Activated CD4-positive, alpha-beta memory T cell treated with anti-CD3 and anti-CD28 coated beads for 36 hours (primary cell): ENCODE measurements at places on chromosomes 6 and 20.

- DNase-seq: no peak
Measured at GRCh38 chr6:34333858-34334257, 58.6 kb downstream of the NUDT3 start.

GRCh38 chr20:47164140-47164539, 192.4 kb downstream of the ZMYND8 start:
- DNase-seq: no peak

- no peak for DNase-seq
Measured at GRCh38 chr6:142756215-142756630, 188.8 kb downstream of the HIVEP2 start.

DNA sequence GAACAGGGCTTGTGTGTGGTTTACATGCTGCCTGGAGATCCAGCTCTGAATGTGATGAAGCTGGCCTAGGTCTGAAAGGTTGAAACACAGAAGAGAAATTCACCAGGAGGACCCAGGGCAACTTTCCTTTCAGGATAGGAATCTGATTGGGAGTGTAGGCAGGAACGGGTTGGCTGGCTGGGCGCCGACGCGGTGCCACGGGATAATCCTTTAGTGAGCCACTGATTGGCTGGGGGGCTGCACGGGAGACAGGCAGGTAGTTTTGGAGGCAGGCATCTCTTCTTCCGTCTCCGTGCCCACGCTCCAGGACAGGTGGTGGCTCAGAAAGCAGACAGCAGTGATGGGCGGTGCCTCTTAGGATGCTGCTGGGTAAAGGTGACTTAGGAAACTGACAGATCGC, 294.6 kb downstream of the CDH4 start:
- no peak for DNase-seq

DNA sequence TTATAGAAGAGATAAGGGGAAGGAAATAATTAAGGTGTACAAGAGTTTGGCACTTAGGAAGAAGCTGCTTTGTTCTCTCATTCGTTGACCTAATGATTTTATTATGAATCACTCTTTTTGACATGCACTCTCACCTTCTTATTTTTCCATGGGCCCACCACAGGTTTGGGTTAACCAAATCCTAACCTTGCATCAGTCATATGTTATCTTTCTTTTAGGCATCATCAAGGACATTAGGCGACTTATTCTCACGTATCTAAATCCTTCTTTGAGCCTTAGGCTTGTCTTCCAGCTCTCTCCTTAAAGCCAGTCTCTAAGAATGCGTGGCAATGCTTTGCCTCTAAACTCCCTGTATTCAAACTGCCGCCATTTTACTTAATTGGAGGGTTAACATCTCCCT, 58.3 kb downstream of the TNFRSF21 start:
- DNase-seq: no peak

DNA sequence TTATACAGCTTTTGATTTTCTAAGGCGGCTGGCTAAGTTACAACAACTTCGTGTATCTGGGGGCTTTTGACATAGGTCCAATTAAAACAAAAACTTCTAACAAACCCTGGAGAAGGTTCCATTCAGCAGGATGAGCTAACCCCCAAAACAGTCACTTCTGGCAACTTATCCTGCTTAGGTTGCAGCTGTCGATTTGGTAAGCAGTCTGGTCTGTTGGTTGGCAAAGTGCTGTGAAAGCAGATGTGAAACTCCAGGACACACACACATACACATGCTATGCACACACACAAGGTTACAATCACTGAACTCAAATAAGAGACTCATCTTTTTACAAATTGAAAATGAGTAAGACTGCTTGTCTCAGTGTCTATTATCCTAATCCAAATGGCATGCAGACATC, 119.0 kb upstream of the STMND1 start:
- DNase-seq: no peak

DNA sequence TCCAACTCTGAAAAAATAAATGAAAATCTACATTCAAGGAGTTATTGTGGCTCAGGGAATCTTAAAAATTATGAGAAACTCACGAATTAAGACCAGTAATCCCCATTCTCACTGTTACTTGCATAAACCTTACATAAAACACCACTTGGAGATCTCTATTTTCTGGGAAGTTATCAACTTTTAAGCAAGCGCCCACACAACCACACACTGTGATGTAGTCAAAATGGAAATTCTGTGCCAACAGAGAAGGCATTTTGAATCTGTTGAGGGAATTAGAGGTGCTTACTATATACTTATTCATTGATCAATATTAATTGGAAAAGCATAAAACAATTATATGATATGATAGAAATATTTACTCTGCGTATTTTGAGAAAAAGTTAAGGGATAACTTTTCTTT, 58.7 kb downstream of the HAO1 start:
- DNase-seq: no peak

DNA sequence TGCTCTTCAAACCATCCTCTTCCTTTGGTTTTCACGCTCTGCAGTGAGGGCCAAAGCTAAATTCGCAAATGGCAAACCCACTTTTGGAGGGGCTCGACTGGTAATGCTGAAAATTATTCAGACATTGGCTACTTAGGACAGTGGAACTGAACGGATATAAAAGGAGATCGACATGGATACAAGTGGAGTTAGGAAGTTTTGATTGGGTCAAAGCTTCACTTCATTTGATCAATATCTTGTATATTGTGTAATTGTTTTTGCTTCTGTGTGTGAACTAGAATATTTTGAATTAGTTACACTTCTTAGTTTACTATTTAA, 1.2 kb downstream of the FAM8A1 start:
- DNase-seq: no peak

DNA sequence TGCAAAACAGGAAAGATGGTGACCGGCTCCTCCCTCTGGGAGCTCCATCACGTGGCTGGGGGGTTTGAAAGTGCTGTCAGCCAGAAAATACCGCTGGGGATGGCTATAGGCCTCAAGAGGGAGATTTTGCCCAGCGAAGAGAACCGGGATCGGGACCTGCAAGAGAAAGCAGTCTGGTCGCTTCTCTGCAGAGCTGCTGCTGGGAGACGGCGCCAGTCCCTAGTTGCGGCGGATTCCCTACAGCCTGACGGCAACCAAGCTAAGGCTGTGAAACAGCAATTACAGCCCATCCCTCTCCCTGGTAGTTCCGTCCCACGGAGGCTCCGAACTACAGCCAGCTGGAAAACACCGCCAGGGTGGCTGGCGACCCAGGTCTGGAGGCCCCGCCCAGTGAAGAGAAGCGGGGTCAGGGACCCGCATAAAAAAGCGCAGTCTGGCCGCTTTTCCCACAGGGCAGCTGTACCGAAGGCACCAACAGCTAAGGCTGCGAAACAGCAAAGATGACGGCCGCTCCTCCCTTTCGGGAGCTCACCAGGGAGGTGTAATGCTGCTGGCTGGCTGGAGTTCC, 238.1 kb upstream of the IRAK1BP1 start:
- no peak for DNase-seq

GRCh38 chr6:74431873-74432580, 736.0 kb downstream of the CD109 start:
- no peak for DNase-seq

DNA sequence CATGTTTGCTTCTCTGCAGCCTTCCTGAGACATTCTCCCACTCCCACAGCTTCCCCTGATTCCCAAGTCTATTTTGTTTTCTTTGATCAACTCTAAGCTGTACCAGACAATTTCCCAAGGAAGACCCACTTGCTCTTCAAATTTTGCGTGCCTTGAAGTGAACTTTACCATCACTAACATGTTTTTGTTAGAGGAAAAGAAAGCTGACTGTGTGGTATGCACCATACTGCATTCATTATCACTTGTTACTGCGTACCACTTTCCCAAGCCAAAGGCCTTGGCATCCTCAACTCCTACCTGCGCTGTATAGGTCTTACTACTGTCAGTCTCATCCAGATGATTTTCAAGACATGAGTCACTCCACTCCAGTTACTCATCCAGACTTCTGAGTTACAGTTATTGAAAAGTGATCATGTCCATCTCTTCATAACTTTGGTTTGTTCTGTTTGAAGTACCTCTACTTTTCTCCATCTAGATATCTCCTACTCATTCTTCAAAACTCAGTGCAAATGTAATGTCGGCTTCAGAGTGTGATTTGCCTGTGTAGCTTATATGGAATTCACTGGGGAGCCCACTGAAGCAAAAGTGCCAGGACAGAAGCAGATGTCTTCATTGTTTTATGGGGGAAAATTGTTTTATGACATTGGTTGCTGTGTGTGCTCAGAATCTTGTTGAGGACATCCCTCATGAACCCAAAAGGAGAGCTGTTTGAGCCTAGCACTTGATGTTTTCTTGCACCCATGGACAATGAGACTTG, 5.2 kb downstream of the RPS12 start:
- no peak for DNase-seq

DNA sequence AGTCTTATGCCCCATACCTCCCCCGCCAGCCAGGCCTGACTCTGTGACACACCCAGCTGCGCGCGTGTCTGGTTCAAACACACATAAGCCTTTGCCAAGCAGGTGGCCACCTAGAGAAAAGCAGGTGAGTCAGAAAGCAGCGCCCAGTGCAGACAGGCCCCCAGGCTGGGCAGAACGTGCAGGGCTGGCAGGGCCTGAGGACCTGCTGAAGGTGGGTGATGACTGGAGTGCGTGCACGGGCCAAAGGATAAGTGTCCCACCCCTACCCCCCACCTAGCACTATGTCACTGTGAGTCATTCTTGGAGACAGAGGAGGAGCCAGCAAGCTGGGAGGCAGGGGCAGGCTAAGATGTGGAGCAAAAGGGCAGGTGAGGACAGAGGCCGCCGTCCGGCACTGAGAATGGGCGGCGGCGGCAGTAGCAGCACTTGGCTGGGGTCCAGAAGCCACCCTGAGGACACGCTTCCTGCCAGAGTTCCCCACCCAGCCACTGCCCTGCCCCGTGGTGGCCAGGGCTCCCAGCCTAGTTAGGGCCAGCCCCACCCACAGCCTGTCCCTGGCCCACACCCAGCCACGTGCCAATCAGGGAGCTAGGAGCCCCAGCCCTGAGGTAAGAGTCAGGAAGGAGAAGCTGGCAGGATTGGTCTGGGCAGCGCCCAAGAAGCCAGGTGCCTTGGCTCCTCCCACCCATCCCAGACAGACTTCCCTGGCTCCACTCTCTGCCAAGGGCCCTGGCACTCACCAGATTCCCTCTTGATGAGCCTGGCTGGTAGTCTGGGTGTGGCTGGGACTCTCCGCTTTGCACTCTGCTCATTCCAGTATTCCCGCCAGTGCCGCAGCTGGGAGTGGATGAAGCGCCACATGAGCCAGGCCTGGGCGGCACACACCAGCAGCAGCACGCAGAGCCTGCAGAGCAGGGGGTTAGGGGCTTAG, 72.7 kb downstream of the TRAM2 start:
- DNase-seq: no peak

- no peak for DNase-seq
Measured at GRCh38 chr6:2468601-2468955, 223.2 kb upstream of the GMDS start.

- DNase-seq: no peak
Measured at GRCh38 chr6:29021434-29021833, 16.3 kb upstream of the ZNF311 start.

GRCh38 chr6:2839195-2839981, 2.3 kb downstream of the SERPINB1 start:
- DNase-seq: no peak

- DNase-seq: peak; percentile 68
Measured at GRCh38 chr6:26268659-26269402, 96.2 kb upstream of the BTN3A2 start.

DNA sequence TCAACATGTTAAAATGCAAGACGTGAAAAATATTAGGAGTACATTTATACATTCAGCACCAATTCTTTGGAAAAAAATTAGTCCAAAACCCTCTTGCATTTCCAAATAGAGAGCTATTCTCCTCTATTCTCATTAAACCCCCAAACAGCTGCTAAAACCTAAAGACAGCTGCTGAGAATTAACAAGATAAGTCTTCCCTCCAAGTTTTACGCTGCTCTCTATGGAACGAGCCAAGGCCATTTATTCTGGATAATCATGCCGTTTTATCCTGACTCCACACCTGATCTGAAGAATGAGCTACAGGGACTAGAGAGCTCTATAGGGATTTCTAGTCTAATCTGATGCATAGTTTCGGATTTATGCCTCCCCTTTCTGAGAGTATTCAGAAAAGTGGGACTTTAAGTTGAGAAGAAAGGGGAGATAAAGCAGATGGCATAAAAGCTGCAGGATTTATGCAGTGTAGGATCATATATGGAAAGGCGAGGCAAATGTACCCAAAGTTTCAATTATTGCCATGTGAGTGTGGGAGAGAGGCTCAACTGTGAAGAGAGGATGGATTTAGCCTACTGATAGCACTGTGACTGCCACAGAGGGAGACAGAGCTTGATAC, 64.7 kb upstream of the HS3ST5 start:
- DNase-seq: no peak

DNA sequence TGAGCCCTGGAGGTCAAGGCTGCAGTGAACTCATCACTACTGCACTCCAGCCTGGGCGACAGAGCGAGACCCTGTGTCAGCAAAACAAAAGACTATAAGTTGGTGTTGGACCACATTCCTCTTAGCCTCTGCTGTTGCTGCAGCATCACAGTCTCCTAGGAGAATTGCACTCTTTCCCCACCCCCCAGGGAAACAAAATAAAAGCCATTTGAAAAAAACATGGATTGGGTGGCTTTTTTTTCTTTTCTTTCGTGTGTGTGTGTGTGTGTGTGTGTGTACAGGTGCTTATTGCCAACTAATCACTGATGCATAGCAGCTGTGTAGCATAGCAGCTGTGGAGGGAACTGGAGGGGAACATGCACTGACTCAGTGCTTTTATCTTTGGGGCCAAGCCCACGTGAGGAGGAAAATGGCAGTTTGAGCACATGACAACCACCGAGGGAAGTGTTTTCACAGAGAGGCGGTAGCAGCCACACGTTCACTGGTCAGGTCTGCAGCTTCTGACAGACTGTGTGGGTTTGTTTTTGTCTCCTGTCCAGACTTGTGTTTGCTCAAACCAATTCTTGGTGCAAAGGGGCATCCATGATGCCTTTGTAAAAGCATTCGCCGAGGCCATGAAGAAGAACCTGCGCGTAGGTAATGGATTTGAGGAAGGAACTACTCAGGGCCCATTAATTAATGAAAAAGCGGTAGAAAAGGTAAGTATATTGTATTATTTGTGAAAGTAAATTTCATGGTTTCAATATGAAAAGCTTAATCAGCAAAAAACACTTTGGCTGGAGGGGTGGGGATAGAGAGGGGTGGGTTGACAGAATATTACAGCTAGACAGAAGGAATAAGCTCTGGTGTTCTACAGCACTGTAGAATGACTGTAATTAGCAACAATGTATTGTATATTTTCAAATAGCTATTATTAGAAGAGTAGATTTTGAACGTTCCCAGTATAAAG, 27.7 kb downstream of the ALDH5A1 start:
- no peak for DNase-seq

DNA sequence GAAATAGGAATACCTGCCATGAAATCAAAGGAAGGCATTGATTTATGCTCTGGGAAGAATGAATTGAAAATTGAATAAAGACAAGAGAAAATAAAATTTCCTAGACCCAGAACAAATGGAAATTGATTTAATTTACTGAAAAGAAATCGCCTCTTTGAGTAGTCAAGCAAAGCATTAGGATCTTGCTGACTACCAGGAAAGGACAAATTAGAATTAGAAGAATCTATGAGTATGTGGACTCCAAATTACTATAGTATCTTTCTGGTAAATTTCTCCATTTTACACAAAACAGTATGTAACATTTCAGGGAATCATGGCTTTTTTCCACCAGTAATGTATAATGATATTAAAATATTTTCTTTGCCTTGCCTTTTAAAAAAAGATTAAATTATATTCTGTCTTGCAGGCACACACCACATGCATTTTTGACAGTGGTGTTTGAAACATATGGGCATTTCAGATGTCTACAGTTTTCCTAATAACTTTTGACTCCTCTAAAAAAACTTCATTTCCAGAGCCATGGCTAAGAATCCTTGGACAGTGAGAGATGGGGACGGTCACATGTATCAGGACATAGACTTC, 768.7 kb upstream of the NRSN1 start:
- DNase-seq: no peak

- peak; percentile 68 for DNase-seq
Measured at GRCh38 chr6:8983202-8983688, 547.9 kb upstream of the SLC35B3 start.
